ENCODE measurements at places on chromosomes 11 and 22. TPM values are rescaled to one million over a fixed set of nuclear protein-coding genes. Genes with fewer than 3 reads are reported as not detected.

GRCh38 chr11:76597533-76598425, 72.8 kb downstream of the LRRC32 start:
- DNase-seq, result no peak

GRCh38 chr22:50717709-50718351, 20.2 kb upstream of the ACR start:
- no peak for DNase-seq

DNA sequence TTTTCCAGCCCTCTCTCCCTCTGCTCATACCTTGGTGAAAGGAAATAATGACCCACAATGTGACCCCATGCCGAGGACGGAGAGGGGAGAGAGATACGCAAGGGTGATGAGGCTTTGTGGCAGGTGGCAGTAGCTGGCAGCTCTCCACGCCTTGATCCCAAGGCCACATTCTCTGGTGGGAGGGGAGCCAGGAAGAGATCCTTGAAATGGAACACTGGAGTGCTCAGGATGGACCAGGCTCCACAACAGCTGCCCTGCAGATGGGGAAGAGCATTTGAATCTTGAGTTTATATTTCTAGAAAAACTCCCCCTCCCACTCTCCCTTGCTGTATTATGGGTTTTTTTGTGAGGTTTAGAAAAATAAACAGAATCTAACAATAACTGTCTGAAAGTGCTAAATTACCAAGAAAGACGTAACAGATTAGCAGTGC, 61.6 kb upstream of the CDON start:
- no peak for DNase-seq

MS4A3 gene
- not detected for total RNA-seq

IL10RA gene
- total RNA-seq, result not detected

DNA sequence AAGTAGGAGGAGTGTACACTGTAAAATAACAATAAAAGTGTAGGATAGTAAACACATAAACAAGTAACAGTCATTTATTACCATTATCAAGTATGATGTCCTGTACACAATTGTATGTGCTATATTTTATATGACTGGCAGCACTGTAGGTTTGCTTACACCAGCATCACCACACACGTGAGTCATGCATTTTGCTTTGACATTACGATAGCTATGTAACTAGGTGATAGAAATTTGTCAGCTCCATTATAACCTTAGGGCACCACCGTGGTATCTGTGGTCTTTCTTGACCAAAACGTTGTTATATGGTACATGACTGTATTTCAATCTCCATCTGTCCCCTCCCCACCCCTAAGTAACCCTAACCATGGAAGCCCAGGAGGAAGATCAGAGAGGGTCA, 1.1 kb downstream of the DNAL4 start:
- DNase-seq, result peak; percentile 59

Data from GM23248 (cell line).